Central memory CD4-positive, alpha-beta T cell (primary cell): ENCODE measurements at places on chromosomes 2 and 18.

DNA sequence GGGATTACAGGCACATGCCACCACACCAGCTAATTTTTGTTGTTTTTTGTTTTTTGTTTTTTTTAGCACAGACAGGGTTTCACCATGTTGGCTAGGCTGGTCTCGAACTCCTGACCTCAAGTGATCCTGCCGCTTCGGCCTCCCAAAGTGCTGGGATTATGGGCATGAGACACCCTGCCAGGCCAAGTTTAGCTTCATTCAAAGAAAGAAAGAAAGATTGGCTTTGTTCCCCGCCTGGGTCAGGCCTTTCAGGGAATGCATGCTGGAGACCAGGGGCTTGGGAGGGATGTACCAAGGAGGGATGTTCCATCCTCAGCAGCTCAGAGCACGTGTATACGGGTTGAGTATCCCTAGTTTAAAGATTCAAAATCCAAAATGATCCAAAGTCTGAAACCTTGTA lies 283.0 kb downstream of the ALPK2 start:
- DNase-seq = no peak

- DNase-seq = no peak
Observed at GRCh38 chr2:236550701-236551465, 18.7 kb upstream of the ACKR3 start.

DNA sequence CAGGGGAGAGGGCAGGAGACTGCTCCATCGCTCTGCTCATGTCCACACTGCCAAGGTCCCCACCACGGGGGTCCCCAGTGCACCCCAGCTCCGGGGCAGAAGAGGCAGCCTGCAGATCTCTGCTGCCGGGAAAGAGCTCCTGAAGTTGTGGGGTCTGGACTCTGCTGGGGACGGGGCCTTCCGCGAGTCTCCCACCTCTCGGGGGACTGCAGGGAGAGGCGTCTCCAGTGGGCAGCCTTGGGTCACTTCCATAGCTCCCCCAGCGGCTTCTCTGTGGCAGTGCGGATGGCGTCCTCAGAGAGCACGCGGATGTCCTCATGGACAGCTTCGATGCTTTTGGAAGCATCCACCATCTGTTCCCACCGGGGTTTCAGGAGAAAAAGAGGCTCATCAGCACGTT lies 10.7 kb downstream of the DTYMK start:
- DNase-seq = no peak

- DNase-seq = no peak
Observed at GRCh38 chr2:174888146-174888545, 117.0 kb downstream of the CHN1 start.

DNA sequence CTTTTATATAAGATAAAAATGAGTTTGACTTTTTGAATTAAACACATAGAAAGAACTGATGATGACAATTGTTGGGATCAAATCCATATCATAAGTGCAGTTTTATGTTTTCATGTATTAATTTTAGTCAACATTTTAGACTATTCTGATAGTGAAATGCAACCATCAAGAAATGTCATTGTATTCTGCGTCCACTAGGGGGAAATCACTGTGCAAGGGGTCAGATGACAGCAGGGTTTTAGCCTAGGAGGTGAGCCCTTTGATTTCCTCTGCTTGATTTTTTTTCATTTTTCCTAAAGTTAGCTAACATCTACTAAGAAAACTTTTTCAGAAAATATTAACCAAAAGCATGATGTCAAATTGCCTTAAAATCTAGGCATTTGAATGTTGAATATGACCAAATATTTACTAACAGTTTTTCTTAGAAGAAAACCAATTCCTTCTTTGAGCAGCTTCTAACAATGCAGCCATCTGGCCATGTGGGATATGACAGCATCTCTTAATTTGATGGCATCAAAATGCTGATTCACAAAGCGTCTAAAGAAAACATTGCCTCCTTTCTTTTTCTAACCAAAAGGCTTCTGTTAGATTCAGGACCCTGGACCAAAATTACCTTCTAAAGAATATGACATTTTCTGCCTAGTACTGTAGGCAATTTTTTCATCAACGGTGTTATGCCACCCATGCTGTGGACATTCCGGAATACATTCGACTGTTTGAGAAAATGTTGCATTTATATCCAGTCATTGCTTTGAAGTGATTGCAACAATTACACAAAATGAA lies 141.5 kb downstream of the SPHKAP start:
- DNase-seq = no peak

DNA sequence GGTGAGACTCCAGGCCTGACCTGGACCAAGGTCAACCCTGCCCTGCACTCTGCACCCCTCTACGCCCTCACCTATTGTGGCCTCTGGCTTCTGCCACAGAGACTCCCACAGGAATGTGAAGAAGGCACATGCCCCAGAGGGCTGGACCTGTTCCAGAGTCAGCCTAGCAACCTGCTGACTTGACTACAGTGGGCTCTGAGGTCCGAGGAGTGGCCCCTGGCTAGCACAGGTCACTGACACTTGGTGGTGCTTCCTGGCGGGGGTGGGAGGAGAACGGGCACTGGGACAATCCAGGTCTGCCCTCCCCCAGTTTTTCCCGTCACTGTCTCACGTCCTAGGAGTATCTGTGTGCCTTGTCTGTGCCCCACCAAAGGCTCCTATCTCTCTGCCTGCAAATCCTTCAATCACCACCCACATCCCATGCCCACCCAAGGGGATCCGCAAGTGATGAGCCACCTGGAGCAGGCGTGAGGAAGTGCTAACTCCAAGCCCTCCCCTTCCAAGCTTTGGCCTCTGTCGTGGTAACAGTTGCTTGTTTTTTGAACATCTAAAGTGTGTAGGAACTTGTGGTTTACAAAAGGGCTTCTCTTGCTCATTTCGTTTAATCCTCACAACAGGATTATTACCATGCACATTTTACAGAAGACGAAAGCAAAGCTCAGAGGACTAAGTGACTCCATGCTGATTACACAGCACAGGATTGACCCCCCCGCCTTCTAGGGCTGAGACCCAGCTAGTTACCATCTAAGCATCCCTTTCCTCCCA lies 86.2 kb downstream of the MCFD2 start:
- no peak for DNase-seq

DNA sequence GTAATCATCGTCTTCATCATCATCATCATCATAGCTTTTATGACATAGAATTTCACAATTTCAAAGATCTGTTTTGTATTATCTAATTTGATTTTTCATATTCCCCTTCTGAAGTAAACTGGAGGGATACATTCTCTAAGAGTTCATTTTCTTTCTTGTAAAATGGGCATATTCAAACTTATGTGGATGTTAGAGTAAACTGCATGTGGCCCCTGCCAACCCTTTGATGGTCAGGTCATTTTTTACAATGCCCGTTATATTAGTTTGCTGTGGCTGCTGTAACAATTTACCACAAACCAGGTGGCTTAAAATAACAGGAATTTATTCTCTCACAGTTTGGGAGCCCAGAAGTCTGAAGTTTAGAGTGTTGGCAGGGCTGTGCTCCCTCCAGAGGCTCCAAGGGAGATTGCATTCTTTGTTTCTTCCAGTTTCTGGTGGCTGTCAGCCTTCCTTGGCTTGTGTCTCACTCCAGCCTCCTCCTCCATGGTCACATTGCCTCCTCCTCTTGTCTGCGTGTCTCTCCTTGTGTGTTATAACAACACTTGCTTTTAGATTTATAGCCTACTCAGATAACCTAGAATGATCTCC lies 127.5 kb upstream of the MMADHC start:
- no peak for DNase-seq

GRCh38 chr2:223563462-223563861 lies 38.7 kb downstream of the SCG2 start:
- DNase-seq = no peak

- no peak for DNase-seq
Observed at GRCh38 chr2:11933854-11934253, 187.4 kb downstream of the LPIN1 start.

GRCh38 chr2:86203614-86204013 lies 4.4 kb downstream of the MRPL35 start:
- no peak for DNase-seq

DNA sequence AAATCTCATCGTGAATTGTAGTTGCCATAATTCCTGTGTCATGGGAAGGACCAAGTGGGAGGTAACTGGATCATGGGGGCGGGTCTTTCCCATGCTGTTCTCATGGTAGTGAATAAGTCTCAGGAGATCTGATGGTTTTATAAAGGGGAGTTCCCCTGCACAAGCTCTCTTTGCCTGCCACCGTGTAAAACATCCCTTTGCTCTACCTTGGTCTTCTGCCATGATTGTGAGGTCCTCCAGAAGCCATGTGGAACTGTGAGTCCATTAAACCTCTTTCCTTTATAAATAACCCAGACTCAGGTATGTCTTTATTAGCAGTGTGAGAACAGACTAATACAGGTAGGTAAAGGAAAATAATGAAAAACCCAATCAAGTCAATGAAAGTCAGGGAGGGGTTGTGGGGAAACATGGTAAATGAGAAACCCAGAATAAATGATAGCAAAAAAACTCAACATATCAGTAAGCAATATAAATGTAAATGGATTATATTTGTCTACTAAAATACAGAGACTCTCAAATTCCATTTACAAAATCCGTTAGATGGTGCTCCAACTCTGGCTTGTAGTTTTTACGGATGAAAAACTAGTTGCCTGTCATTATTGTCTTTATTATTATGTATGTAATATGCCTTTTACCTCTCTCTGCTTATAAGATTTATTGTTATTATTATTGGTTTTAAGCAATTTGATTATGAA lies 98.9 kb upstream of the NDUFV2 start:
- no peak for DNase-seq

GRCh38 chr18:77144451-77145118 lies 12.0 kb upstream of the MBP start:
- DNase-seq = peak; percentile 28

DNA sequence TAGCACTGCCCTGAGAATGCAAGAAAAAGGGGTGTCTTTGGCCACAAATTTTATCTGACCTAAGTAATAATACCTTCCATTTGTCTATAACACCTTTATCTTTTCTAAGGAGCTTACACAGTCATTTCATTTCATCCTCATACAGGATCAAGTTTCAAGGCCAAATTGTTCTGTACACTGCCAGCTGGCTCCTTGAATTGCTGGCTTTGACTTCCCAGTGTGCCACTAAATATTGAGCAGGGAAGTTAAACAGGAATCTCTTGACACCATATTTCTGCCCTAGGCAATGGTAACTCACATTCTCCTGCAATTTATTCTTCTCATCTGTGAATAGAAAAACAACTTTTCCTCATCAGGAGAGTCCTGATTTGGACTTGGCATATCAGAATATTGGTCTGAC lies 195.1 kb upstream of the LRP1B start:
- no peak for DNase-seq

DNA sequence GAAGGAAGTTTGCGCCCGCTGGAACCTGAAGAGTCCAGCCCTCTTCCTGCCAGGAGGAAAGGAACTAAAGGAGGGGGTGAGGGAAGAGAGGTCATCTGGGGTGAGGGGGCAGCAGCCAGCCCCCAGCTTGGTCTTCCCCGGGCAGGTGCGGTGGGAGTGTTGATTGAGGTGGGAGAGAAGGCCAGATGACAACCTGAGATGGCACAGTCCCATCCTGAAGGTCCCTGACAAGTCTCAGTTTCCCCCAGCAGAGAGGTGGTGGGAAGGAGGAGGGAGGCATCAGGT lies 240.9 kb downstream of the HAUS1 start:
- DNase-seq = no peak

- no peak for DNase-seq
Observed at GRCh38 chr2:199130501-199130900, 327.2 kb downstream of the SATB2 start.

GRCh38 chr2:177036747-177037146 lies 175.8 kb upstream of the HNRNPA3 start:
- no peak for DNase-seq

GRCh38 chr2:232496501-232497270 lies 9.1 kb upstream of the ECEL1 start:
- no peak for DNase-seq

DNA sequence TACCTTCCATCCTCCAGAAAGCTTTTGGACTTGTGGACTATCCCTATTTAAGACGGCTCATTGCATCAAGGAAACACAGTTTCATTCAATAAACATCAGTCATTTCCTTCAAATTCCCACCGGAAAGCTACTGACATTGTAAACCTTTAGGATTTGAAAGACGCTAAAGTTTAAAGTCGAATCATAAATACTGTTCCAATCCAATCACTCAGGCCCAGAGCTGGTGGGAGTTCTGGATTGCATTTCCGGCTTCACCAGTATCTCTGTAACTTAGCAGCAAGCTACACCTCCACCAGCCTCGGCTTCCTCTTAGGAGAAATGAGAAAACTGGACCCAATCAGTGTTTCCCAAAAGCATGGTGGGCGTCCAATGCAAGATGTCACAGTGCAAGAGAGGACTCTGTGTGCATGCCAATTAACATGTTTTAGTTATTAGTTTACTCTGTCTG lies 1.6 kb downstream of the WDFY1 start:
- DNase-seq = no peak

- DNase-seq = no peak
Observed at GRCh38 chr18:24595561-24596031, 135.2 kb downstream of the HRH4 start.

DNA sequence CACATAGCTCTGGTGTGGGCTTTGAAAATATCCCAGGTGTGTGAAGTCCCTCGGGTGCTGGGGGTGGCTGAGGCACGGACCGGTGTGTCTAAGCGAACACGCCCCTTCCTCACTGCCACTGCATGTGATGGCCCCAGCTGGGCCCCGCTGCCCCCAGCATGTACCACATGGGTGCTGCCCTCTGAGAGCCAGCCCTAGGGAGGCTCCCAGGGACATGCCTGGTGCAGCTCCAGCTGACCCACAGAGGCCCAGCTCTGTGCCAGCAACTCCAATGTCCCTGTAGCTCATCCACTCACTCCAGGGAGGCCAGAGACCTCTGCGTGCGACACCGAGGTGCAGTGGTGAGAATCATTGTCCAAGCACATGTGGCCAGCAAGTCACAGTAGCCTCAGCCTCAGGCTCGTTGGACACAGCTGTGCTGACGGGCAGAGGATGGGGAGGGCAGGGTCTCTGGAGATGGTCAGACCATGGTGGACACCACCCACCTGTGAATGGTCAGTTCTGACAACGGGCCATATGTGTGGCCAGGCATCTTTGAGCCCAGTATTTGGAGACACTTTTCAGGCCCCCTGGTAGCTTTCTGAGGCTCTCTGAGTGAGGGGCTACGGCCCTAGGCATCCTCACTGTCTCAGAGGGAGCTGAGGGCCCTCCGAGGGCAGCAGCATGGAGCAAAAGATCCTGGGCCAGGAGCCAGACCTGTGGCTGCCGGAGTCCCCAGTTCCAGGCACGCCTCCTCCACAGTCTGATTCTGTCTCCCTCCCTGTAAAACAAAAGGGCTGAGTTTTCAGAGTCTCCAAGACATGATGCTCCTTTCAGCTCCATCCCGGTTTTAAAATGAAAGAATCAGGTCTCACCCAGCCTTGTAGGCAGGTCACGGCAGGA lies 220.7 kb downstream of the NDUFA10 start:
- DNase-seq = no peak

DNA sequence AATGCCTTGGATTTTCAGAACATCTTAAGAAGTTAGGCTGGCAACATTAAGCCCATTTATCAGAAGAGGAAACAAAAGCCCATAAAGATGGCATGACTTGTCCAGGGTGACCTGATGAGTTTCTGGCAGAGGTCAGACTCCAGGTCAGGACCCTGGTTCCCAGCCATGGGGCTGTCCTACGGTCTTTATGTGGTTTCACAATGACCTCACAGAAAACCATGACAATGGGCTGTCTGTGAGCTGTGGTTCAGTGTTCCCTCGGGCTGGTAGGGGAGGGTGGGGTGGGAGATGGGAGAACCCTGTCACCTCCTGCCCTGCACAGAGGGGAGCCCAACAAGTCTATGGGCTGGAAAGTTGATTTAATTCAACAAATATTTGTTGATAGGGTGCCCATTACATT lies 101.8 kb downstream of the LOXHD1 start:
- DNase-seq = no peak

GRCh38 chr2:216632952-216633615 lies at the start of gene IGFBP2:
Gene IGFBP2 (plus strand): TSS chr2:216633420. CDS start chr2:216633524, 104 bp downstream.
- DNase-seq = no peak
